ENCODE measurements at places on chromosomes 13 and 19. TPM values are rescaled to one million over a fixed set of nuclear protein-coding genes. Genes with fewer than 3 reads are reported as not detected.
A peak's percentile ranks its signal among the peaks of the same experiment; 100 is the strongest.

SCN1B gene
- total RNA-seq, result 0.83 TPM

SBK2 gene
- not detected for total RNA-seq

ZNF575 gene
- total RNA-seq, result 5.2 TPM

DNA sequence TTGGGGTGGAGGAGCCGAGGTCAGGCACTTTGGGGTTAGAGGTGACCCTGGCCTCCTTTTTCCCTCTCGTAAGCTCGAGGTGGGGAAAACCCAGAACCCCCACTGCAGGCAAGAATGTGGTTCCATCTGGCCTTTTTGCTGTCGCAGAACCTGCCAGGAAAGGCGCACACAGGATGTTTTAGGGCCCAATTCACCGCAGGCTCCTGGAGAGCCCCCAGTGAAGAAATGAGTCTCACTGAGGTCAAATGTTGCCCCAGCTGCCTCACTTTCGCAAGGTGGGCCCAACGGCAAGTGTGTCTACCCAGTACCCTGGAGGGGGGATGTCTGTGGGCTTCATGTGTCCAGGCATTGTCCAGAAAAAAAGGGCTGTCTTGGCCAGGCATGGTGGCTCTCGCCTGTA, 61.8 kb downstream of the PEX11G start:
- H3K27ac ChIP-seq, result peak overlapping the region; percentile 36
- H3K4me3 ChIP-seq, result no peak overlapping the region
- peaks cover 13% of the 10 kb centered on the region for H3K4me1 ChIP-seq
- H3K27me3 ChIP-seq, result no peaks in the 10 kb centered on the region

GRCh38 chr13:99974939-99975561, 3.5 kb upstream of the ZIC5 start:
- H3K27ac ChIP-seq, result no peak overlapping the region
- peaks cover under 1% of the 10 kb centered on the region for H3K36me3 ChIP-seq
- H3K27me3 ChIP-seq, result peaks cover 85% of the 10 kb centered on the region
- H3K4me1 ChIP-seq, result peaks cover 13% of the 10 kb centered on the region
- no peak overlapping the region for H3K4me3 ChIP-seq

DNA sequence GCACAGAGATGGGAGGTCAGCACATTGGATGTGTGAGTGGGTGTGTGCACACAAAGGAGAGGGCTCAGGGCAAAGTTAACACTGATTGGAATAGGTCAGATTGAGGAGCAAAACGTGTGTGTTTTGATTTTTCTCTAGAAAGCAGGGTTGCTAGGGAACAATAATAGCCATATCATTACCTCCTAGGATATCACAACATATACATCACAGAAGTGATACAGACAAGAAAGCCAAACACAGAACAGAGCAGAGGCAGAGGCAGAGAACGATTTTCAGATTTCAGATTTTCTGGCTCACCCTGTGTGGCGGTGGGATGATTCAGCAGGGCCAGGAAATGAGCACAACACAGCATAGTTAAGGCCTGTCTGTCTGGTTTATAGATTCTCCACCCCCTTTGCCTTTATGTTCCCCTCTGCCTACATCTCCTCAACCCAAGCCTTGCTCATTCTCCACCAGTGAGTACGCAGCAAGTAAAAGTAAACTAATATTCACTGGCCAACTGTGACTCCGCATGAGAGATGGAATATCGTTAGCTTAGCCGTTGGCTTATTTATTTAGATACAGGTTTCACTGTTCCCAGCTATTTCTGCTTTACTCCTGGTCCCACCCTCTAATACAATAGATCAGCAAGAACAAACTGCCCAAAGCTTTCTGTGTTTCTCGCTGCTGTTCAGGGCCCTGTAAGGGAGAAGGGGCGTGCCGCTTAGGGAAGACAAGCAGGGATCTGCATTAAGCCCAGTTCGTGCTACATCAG, 182.7 kb upstream of the TSC22D1 start:
- peak overlapping the region; percentile 52 for H3K27ac ChIP-seq
- H3K27me3 ChIP-seq, result peaks cover 7% of the 10 kb centered on the region
- no peak overlapping the region for H3K4me3 ChIP-seq
- peaks cover 14% of the 10 kb centered on the region for H3K4me1 ChIP-seq
- peak; percentile 62 for DNase-seq

- H3K4me1 ChIP-seq, result no peaks in the 10 kb centered on the region
- H3K27ac ChIP-seq, result no peak overlapping the region
- H3K4me3 ChIP-seq, result no peak overlapping the region
- H3K27me3 ChIP-seq, result no peaks in the 10 kb centered on the region
- no peak for DNase-seq
Observed at GRCh38 chr13:113086991-113087922, 18.3 kb upstream of the F7 start.

- no peaks in the 10 kb centered on the region for H3K4me1 ChIP-seq
- H3K27me3 ChIP-seq, result peaks cover 18% of the 10 kb centered on the region
- no peak overlapping the region for H3K4me3 ChIP-seq
- H3K27ac ChIP-seq, result no peak overlapping the region
Observed at GRCh38 chr13:112443191-112443994, 67.2 kb downstream of the SPACA7 start.

DNA sequence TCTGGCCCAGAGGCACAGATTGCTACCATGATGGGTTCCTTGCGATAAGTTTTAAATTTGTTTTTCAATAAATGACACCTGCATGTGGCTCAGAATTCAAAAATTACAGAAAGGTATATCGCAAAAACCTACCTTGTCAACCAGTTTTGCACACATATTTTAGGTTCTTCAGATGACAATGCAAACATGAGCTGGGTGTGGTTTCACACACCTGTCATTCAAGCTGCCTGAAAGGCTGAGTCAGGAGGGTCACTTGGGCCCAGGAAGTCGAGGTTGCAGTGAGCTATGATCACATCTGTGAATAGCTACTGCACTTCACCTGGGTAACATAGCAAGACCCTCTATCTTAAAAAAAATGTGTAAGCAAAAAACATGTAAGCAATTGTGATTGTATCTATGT, 56.1 kb downstream of the DNM2 start:
- peak overlapping the region; percentile 8 for H3K27ac ChIP-seq
- H3K27me3 ChIP-seq, result no peaks in the 10 kb centered on the region
- DNase-seq, result peak; percentile 31
- H3K36me3 ChIP-seq, result peaks cover 16% of the 10 kb centered on the region
- H3K4me1 ChIP-seq, result peaks cover 6% of the 10 kb centered on the region

- no peak overlapping the region for H3K27ac ChIP-seq
- no peaks in the 10 kb centered on the region for H3K27me3 ChIP-seq
- no peaks in the 10 kb centered on the region for H3K4me1 ChIP-seq
- H3K4me3 ChIP-seq, result no peak overlapping the region
- DNase-seq, result no peak
Observed at GRCh38 chr19:9875796-9876195, 40.7 kb downstream of the PIN1 start.

DNA sequence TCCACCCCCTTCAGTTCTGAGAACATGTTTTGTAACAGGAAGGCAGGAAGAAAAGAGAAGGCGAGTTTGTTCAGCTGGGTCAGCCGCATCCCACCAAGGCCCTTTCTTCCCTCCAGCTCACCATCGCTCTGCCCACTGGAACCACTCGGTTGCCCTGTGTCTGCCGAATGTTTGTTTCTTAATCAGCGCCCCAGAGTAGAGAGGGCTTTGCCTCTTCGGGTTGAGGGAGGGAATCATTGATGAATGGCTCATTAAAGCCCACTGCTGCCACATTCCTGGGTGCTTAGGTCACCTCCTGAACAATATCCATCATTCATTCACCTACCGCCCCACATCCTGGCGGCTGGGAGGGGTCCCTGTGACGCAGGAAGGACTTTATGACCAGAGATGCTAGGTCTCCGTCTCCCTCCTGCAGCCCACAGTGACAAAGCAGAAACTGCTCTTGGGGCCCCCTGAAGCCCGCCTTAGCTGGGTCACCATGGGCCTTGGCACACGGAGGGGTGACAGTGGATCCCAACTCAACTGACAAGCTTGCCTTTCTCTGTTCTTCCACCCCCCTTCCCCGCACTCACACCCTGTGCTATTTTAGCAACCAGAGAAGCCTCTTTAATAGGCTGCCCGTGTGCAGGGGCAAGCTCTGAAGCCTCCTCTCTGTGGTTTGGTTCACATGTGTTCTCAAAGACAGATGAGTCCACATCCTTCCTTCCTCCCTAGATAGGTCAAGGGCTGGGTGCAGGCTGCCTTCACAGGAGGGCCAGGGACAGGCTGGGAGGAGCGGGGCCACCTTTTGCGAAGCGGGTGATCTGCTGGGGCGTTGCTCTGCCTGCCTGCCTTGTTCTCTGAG, 46.2 kb downstream of the ACTN4 start:
- no peak overlapping the region for H3K4me3 ChIP-seq
- no peak for DNase-seq
- peaks cover 23% of the 10 kb centered on the region for H3K4me1 ChIP-seq
- no peak overlapping the region for H3K27ac ChIP-seq
- no peaks in the 10 kb centered on the region for H3K27me3 ChIP-seq

- peaks cover 2% of the 10 kb centered on the region for H3K36me3 ChIP-seq
- H3K4me3 ChIP-seq, result no peak overlapping the region
- DNase-seq, result no peak
- no peak overlapping the region for H3K27ac ChIP-seq
Observed at GRCh38 chr13:112709825-112710783, 20.3 kb downstream of the ATP11A start.
